Endodermal cell (in vitro differentiated cells): ENCODE measurements at places on chromosomes 16 and 17. TPM values are rescaled to one million over a fixed set of nuclear protein-coding genes. Genes with fewer than 3 reads are reported as not detected.

Gene INCA1
- total RNA-seq = 0.96 to 1.7 TPM (median 1.5 TPM) in 3 replicates

Gene FOXN1
- total RNA-seq = not detected in 2 replicates

Gene YBX2
- 6.6 and 6.9 TPM in 2 replicates for total RNA-seq

Gene CSNK2A2
- 117 and 121 TPM in 2 replicates for total RNA-seq

Gene DHRS7C
- total RNA-seq = not detected in 3 replicates

Gene ASPHD1
- 2.4 to 6.1 TPM (median 4.1 TPM) in 3 replicates for total RNA-seq

Gene METTL16
- total RNA-seq = 39.5 to 63.9 TPM (median 59.6 TPM) in 3 replicates

Gene PPP1R27
- total RNA-seq = not detected in 3 replicates

Gene CDT1
- total RNA-seq = 40.9 to 69.4 TPM (median 63.0 TPM) in 3 replicates

Gene AFMID
- 45.8 and 46.5 TPM in 2 replicates for total RNA-seq

Gene NECAB2
- total RNA-seq = 3.3 to 4.1 TPM (median 3.3 TPM) in 3 replicates

Gene TP53TG3
- total RNA-seq = not detected in 2 replicates

Gene HASPIN
- 10.9 to 26.0 TPM (median 24.6 TPM) in 3 replicates for total RNA-seq

DNA sequence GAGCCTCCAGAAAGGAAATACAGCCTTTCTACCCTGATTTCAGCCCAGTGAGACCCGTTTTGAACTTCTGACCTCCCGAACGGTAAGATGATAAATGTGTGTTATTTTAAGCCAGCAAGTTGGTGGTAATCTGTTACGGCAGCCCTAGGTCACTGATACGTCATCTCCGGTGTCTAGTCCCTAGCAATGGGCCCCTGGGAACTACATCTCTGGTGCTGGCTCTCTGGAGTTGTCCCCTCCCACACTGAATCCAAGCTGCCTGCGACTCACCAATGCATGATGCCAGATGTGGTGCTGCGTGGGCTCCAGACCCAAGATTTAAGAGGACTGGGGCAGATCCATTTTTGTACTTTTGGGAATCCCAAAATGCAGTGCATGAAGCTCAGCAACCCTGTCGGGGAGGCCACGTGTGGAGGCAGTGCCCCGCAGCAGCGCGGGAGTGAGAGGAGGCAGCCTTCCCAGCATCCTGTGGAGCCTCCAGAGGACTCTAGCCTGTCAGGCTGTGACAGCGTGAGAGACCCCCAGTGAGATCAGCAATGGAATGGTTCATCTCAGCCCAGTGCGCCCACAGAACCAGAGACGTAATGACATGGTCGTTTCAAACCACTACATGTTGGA is 43.6 kb upstream of the USP7 start:
- no peak for DNase-seq

- no peak for DNase-seq
Observed at GRCh38 chr17:5610956-5611355, 26.6 kb upstream of the NLRP1 start.

DNA sequence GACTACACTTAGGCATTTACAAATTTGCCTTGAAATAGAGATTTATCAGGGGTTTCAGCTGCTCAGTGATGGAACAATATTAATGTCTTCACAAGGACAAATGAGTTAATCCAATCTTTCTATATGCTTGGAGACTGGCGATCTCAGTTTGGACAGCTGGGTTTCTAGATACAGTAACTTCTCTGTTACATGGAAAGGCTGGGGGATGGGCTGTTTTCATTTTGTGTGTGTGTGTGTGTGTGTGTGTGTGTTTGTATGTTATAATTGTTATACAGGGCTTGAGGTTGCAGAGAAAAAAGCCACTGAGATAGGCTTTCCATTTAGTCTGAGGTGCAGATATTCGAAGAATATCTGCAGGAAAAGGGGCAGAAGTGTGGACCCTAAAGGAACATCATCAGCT is 359.3 kb upstream of the SALL1 start:
- no peak for DNase-seq

- DNase-seq = no peak
Observed at GRCh38 chr16:20415541-20415940, 6.2 kb downstream of the ACSM5 start.

- peak; percentile 93 for DNase-seq
Observed at GRCh38 chr16:2751577-2752034, 832 bp upstream of the SRRM2 start.

DNA sequence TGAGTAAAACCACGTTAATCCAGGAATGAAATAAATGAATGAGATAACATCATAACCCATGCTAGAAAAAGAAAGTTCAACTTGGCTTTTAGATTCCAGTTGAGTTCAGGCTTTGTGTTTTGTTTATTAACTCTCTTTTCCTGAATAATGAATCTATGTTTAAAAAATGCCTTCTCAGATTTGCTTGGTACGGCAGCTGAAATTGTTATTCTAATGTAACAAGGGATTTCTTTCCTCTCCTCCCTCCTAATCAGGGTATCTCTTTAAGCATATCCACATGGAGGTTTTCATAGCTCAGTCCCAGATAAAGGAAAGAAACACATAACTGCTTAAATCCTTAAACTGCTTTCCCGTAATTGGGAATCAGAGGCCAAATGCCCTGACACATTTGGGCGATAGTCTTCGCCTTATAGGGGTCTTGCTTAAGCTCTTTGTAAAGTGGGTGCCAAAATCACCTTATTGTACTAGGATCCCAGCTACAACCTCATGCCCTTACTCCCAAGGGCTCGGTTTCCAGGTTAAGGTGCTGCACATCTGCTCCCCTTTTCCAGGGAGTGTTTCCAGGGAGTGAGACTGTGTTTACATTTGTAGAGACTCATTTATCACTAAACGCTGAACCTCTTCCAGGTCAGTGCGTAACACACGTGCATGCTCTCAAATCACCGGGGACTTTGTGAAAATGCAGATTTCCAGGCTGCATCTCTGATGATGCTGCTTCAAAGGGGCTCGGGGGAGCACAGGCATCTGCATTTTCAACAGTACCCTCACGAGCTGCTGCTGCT is 142.8 kb upstream of the FOXF1 start:
- DNase-seq = no peak

- DNase-seq = no peak
Observed at GRCh38 chr17:69853541-69854224, 221.3 kb upstream of the KCNJ16 start.

DNA sequence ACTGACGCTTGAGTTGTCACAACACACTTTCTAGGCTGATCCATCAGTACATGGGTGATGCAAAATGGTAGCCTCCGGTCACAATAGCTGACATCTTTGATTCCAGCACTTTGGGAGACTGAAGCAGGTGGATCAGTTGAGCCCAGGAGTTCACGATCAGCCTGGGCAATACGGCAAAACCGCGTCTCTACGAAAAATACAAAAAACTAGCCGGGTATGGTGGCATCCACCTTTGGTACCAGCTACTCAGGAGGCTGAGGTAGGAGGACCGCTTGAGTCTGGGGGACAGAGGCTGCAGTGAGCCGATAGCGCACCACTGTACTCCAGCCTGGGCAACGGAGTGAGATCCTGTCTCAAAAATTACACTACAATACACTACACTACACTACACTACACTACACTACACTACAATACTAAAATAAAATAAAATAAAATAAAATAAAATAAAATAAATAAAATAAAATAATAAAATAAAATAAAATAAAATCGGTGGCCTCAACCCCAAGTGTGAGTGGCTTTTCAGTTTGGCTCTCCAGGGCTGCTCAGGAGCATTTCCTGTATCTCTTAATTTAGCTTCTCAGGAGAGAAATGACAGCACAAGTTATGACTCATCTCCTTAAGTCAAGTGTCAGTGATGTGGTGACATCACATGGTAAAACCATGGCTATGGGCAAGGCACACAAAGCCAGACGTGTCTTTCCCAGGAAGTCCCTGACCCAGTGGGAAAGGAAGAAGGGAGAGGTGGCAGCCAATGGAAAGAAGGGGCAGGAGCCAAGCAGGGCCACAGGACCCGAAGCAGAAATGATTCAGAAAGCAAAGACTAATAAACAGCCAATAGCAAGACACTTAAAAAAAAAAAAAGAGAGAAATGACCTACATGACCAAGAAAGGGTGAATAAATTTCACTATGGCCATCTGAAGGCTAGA is 75.3 kb upstream of the TBC1D3K start:
- peak; percentile 48 for DNase-seq

GRCh38 chr17:76983075-76983775 is 115.0 kb downstream of the MGAT5B start:
- no peak for DNase-seq

DNA sequence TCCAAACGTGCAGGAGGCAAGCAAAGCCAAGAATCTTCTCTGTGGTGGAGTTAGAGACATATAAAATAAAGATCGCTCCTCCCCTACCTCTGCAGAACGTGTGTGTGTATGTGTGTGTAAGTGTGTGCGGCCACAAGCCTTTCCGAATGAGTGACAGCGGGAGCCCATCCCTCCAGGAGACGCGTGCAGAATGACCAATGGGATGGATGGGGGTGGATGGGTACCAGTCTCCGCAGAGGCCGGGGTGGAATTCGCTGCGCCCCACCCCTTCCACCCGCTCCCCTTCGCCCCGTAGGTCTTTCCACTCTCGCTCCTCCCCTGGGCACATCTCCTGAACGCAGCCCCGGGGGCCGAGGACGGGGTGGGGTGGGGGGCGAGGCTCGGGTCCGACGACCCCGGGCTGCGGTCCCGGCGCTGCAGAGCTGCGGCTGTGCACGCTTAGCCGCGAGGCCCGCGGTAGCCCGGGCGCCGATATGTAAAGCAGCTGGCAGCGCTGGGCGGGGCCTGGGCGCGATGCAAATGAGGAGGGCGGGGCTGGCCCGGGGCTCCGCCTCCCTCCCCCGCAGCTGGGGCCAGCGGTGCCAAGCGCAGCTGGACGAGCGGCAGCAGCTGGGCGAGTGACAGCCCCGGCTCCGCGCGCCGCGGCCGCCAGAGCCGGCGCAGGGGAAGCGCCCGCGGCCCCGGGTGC is at the start of gene PRKCB:
Gene PRKCB, plus strand, starts transcription at position 594 of the 688 bp plus-strand sequence.
- DNase-seq = peak; percentile 97

DNA sequence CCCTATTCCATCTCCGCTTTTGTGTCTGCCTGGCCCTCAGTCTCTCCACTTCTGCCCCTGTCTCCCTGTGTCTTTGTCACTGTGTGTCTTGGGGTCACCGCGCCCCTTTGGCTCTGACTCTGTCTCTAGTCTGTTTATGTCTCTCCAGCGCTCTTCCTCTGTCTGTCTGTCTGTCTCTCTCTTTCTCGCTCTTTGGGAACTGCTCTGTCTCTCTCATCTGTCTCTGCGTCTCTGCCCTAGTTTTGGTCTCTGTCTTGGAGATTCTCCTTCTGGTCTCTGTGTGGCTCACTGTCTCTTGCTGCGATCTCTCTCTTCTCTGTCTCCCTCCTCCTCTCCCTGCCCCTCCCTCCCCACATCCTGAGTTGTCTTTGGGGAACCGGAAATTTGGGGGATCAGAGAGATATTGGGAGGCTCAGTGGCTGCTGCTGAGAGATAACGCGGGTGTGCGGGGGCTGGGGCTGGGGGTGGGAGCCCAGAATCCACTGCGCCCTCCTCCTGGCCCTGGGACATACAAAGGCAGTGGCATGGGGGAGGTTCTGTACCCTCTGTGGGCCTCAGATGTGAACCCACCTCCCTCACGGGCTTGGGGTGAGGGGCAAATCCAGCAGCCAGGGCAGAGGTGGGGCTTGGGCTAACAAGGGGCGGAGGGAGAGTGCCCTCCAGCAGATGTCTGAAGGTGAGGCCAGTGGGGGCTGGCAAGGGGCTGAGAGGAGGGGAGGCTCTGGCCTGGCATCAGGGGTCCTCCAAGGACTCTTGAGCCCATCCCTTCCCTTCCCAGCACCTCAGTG is 24.4 kb downstream of the LAT start:
- DNase-seq = no peak

DNA sequence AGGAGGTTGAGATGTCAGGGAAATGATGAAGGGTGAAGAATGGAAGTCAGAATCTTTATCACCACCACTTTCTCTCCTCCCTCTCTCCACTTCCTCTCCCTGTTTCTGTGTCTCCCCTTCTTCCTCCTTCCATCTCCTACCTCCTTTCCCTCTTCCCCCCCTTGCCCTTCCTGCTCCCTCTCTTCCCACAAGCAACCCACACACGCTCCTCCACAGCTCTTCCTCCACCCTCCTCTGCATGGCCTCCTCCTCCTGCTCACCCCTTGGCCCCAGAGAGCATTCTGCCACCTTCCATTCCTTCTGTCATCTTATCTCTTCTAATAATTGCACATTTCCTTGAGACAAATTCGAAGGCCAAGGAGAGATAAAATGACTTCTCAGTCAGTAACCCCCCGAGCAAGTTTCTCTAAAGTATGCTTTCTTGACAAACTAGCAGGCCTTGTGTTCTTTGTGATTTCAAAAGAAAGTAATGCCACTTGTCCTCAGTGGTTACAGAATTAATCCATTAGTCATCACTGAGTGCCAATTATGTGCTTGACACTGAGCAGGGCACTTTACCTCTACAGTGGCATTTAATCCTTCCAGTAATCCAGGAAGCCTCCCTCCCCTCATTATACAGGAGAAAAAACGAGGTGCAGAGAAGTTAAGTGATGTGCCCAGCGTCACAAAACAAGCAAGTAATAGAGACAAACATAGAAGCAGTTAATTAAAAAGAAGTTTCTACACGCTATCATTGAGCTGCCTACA is 72.3 kb upstream of the CCL1 start:
- DNase-seq = no peak

GRCh38 chr16:84341528-84342295 is 26.6 kb upstream of the ATP2C2 start:
- peak; percentile 35 for DNase-seq

- peak; percentile 89 for DNase-seq
Observed at GRCh38 chr17:42681976-42682721, at the start of gene CNTNAP1. Gene CNTNAP1 (plus strand): TSS chr17:42682531. CDS start chr17:42682830, 299 bp downstream.

GRCh38 chr17:59814276-59814675 is 78.5 kb downstream of the TUBD1 start:
- DNase-seq = no peak

DNA sequence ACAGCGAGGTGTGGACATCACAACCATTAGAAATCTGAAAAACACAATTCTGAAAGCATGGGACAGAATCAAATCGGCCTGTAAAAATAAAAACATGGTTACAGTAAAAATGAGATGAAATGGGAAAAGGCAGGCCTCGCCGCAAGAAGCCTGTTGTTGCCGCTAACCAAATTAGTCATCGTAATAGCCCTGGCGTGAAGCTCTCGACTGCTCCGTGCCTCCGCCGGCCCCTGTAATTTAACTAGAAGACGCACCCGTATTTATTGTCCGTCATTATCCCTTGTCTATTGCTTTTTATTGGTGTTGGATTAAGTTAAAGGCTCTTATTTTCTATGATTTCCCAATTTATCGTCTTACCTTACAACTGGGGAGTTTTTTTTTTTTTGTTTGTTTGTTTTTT is 334.6 kb upstream of the EEF2KMT start:
- DNase-seq = no peak

DNA sequence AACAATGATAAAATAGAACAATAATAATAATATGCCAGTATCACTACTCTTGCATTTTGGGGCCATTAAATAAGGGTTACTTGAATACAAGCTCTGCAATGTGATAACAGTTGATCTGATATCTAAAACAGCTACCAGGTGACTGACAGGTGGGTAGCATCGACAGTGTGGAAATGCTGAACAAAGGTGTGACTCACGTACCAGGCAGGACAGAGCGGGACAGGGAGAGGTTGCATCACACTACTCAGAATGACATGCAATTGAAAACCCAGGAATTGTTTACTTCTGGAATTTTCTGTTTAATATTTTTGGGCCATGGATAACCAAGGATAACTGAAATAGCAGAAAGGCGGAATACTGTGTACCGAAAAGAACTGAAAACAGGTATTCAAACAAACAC is 15.8 kb upstream of the ZNF19 start:
- DNase-seq = no peak
